Neural crest cell (in vitro differentiated cells): ENCODE measurements at places on chromosomes 11 and 22.

GRCh38 chr11:126766440-126766839 lies 234.1 kb downstream of the KIRREL3 start:
- no peak for DNase-seq

GRCh38 chr22:44907765-44908737 lies 101.8 kb downstream of the PHF21B start:
- no peak for DNase-seq

- no peak for DNase-seq
These were observed 33.1 kb downstream of the TPBGL start for GRCh38 chr11:75273411-75274391.

DNA sequence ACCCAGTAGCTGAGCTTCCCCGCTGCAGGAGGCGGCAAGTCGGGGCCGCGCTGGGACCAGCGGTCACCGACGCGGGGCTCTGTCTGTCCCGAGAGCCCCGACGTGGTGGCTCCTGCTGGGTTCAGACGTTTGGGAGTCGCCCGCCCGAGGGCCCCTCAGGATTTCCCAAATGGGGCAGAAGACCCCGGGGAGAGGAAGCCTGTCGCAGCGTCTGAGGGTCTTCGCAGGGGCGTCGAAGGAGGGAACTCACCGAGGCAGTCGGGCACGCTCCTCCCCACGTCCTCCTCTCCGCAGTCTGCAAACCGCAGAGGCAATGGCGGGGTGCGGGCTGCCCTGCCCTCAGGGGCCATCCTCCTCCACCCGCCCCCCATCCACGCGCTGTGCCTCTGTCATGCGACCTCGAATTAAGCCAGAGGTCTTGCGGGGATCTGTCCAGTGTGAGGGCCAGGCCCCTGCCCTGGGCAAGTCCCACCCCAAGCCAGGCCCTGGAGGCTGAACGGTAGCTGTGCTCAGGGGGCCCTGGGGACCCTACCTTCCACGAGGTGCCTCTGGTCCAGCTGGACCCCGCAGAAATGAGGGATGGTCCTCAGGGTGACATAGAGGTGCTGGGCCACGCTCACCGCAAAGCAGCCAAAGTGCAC lies 12.5 kb downstream of the IL17REL start:
- no peak for DNase-seq

DNA sequence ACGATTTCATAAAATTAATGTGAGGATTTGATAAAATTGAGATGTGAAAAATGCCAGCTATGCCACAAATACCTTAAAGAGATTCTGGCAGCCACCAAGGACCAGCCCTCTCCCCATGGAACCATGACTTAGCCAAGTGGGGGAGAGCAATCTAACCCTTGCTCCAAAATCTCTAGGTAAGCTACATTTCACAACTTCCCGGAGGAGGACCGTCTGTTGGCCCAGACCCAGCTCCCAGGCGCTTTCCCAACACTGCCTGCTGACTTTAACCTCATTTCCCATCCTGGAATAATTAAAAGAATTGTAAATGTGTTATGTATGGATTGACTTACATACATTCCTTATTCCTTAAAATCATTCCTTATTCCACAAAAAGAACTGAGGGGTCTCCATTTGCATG lies 47.5 kb upstream of the TENM4 start:
- DNase-seq: no peak

DNA sequence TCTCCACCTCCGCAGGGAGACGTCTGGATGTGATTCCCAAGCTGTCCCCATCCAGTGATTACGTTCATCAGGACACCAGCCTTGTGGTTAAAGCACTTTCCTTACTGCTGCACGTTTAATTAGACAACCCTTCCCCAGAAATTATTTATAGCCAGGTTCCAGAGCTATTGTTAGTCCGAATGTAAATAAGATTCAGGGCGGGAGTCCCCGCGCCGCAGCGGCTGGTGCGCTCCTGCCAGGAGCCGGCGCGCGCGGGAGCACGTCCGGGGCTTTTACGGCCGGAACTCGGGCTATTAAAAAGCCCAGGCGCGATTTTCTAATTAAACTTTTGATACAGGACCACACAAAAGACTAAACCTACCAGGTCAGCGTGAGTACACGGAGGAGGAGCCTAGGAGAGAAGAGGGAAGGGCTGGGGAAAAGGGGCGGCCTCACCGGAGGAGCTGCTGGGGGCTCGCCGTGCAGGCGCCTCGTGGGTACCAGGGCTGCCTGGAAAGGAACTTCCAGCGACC lies 538.3 kb downstream of the OPCML start:
- DNase-seq: no peak

DNA sequence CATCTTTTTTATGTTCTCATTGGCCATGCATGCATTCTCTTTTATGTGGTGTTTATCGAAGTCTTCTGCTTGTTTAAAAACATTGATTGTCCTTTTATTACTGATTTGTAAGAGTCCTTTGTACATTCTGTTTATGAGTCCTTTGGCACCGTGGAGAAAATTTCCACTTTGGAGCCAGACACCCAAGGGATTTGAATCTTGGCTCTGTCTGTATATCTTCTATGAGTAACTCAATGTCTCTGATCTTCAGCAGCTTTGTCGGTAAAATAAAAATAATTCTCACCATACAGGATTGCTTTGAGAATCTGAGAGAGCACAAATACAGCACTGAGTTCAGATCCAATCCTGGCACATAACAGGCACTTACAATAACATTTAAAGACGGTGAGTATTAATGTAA lies 12.8 kb upstream of the SORL1 start:
- DNase-seq: no peak

GRCh38 chr11:72037554-72038311 lies 39.0 kb downstream of the IL18BP start:
- DNase-seq: no peak

DNA sequence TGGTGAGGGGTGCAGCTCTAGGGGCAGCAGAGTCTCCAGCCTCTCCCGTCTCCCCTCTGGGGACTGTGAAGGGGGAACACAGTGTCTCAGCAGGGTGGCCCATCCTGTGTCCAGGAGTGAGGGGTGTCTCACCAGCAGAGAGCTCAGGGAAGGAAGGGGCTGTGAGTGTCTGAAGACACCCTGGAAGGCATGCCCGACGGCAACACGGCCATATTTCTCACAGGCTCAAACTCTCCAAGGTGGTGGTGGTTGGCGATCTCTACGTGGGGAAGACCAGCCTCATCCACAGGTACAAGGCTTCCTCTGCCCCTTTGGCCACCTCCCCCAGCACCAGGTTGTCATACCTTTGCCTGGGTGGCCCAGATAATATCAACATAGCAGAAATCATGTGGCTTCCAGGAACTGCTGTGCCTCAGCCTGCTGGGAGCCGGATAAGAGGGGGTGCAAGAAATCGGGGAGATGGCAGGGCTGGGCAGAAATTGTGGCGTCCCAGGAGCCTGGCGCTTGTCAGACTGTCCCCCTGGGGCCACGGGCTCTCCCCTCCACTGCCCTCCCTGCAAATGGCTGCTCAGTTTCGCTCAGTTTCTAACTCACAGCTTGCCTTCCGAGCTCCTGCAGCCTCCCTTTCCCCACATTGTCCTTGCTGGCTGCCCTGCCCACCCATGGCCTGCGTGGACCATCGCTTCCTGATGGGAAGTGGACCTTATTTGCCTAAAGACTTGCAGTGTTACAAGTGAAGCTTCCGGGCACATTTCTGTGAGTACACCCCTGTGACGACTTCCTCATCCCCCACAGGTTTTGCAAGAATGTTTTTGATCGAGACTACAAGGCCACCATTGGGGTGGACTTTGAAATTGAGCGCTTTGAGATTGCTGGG lies 7.2 kb downstream of the RAB36 start:
- DNase-seq: no peak

- no peak for DNase-seq
These were observed 146.6 kb downstream of the BBOX1 start for GRCh38 chr11:27187075-27187847.

DNA sequence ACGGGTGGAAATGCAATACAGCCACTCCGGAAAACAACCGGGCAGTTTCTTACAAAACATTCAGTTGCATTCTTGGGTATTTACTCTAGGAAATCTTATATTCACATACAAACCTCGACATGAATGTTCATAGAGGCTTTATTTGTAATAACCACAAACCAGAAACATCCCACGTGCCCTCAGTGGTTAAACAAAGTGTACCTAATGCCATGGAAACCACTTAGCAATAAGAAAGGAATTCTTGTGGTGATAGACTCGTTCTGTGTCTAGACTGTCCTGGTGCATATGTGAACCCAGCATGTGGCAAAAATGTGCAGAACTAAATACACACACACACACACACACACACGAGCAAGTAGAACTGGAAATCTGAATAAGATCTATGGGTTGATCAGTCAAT lies 1073.3 kb downstream of the TBC1D22A start:
- no peak for DNase-seq

- DNase-seq: no peak
These were observed 13.3 kb upstream of the AMOTL1 start for GRCh38 chr11:94754819-94755218.

DNA sequence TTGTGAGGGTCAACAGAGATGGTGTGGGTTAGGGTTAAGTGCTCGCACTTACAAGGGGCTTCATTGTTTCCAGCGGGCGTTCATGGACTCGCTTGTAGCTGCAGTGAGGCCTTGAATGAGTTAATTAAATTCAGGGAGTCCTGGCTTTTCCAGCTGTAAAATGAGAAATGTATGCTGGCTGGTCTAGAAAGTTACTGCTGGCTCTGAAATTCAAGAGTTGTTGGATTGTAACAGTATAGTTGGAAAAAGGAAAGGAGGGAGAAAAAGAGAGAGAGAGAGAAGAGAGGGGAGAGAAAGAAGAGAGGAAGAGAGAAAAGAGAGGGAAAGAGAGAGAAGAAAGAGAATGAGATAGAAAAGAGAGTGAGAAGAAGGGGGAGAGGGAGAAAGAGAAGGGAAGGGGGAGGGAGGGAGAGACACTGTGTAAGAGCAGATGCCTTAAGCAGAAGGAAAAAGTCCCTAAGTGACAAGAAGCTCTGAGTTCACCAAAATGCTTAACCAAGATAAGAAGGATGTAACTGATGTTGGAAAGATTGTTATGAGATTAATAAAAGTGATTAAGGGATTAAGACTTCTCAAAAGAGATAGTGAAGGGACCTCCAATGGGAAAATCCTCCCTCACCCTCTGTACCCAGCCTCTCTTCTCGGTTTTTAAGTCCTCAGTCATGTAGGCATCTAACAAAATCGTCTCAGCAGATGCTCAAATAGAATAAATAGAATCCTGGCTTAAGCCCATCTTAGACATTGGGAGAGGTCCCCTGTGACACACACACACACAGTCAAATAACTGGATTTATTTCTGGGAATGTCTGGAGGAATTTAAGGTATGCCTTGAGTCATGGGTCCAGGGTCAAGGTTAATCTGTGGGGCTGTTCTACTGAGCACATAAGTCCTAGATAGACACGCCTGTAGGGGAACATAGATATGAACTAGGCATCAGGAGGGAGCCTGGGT lies 477.9 kb downstream of the MIAT start:
- DNase-seq: no peak

DNA sequence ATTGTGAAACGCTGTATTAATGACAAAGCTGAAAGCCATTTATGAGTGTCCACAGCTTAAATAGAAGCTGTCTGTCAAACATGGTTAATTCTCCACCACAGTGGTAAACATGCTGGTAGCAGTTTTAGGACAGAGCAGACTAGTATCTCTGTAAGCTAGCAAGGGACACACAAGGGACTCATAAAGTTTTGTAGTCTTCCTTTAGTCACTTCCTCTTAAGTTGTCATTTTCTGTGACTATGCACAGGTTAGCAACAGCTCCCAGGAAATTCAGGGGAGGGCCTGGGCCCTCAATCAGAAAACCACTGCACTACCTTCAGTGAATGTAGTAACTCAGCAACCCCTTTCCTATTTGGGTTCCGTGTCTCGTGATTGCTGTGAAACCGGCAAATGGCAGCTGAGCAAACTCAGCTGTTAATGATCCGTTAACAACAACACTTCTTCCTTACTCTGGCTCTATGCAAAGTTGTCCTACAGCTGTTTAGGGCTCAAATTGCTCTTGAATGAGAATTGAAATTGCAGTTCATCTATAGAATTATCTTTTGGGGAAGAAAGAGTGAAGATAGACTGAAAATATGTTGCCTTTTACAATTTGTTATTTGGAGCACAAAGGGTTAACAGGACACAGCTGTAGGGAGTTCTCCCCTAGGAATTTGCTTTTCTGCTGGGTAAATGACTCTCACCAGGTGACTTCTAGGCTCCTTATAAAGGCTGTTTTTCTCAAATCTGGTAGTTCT lies at the start of gene MMP26:
TSS of gene MMP26 (plus strand) at position 731 of the 736 bp plus-strand sequence.
- DNase-seq: no peak

DNA sequence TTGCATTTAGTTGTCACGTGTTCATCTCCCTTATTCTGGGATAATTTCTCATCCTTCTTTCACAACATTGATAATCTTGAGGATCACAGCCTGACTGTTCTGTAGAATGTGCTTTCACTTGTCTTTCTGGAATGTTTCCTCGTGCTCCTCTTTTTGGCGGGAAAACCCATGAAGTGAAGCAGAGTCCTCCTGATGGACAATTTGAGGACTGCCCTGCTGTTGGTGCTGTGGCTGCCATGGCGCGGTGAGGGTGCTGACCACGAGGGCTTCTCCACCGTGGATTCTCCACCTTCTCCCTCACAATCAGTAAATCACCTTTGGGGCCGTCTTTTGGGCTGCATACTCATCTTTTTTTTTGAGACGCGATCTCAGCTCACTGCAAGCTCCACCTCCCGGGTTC lies 946.9 kb downstream of the BRD1 start:
- no peak for DNase-seq

DNA sequence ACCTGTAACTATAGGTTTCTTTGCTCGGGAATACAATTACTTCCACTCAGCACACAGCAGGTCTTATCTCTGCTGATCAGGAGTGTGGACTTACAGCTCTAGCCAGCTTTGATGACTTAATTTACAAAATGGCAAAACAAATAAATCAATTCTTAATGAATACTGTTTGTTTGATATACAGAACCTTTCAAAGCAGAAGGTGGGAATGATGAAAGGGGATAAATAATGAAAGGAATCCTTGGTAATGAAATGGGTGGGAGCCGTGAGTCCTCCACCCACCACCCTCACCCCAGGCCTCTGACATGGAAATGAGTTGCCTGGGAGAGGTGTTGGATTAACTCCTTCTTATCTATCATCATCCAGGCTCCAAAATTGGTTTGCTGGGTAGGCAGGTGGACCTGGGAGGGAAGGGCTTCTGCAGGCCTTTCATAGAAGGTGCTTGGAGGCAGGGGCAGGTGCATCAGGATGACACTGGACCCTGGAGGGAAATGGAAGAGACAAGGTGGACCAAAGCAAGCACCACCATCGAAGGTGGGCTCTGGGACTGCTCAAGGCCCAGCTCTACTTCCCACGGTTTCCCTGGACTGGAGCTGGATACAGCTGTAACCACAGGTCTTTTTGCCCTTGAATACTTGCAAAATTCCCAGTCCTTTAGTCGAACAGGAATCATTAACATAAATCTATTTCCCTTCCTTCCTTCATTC lies 23.0 kb downstream of the POU2AF1 start:
- DNase-seq: no peak
